ENCODE measurements at places on chromosomes 7 and 10.

- DNase-seq = no peak
Measured at GRCh38 chr7:123771256-123771655, 22.5 kb upstream of the WASL start.

- no peak for DNase-seq
Measured at GRCh38 chr7:34155220-34155908, 250.0 kb downstream of the BMPER start.

GRCh38 chr10:123573236-123574108 lies 92.7 kb upstream of the GPR26 start:
- peak; percentile 60 for DNase-seq

GRCh38 chr10:108591417-108591816 lies 1331.9 kb downstream of the XPNPEP1 start:
- no peak for DNase-seq

GRCh38 chr7:47336472-47337425 lies 245.2 kb downstream of the TNS3 start:
- no peak for DNase-seq

- peak; percentile 31 for DNase-seq
Measured at GRCh38 chr10:87659571-87660483, at the start of gene PAPSS2. Gene PAPSS2 (plus strand): TSS chr10:87659878. CDS start chr10:87659982, 104 bp downstream.

DNA sequence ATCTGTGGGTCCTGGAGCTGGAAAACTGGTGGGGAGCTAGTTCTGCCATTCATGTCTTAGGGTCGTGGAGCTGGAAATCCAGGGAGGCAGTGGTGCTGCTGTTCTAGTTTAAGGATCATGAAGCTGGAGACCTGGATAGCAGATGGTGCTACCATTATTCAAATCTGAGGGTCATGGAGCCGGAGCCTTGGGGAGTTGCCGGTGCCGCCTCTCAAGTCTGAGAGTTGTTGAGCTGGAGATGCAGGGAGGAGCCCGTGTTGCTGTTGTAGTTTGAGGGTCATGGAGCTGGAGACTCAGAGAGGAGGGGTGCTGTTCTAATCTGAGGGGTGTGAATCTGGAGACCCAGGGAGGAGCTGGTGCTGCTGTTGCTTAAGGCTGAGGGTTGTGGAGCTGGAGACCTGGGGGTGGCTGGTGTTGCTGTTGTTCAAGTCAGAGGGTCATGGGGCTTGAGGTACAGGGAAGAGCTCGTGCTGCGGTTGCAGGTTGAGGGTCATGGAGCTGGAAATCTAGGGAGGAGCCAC lies 86.0 kb upstream of the ZNF479 start:
- no peak for DNase-seq

DNA sequence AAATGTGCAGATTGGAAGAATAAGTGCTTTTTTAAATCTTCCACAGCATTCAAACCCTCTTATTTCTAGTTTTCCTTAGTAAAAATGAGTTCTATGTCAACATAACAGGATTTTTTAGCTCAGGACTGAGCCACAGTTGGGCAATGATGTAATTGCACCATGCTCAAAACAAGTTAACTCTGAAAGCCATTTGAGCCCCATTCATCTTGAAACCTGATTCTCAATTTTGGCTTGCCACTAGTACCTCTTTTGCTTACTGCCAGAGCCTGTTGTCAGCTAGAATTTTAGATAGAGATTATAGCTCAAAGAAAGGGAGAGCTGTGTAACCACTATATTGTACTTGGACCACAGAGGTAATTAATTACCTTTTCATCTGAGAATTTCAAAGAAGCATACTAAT lies 1028.5 kb upstream of the PHF14 start:
- no peak for DNase-seq

GRCh38 chr7:151575410-151575809 lies 55.7 kb upstream of the RHEB start:
- DNase-seq = no peak

DNA sequence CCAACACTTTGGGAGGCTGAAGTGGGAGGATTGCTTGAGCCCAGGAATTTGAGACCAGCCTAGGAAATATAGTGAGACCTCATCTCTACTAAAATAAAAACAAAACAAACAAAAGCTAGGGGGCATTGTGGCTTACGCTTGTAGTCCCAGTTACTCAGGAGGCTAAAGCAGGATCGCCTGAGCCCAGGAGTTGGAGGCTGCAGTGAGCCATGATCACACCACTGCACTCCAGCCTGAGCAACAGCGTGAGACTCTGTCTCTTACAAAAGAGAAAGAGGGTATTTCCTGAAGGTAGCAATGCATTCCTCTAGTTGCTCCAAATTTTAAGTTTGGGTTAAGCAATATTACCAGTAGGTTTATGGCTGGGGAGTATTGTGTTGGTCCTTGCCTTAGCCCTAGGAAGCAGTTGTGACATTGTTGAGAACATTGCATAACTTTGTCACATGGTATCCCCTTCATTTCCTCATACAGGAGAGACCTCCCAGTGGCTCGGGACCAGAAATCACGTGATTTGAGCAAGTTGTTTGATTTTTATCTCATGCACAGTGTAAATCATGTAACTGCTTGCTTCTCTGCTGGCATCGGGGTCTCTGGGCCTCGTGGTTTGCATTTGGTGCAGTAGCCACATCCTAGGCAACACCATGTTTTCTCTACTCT lies 23.3 kb upstream of the SMARCD3 start:
- DNase-seq = peak; percentile 13

DNA sequence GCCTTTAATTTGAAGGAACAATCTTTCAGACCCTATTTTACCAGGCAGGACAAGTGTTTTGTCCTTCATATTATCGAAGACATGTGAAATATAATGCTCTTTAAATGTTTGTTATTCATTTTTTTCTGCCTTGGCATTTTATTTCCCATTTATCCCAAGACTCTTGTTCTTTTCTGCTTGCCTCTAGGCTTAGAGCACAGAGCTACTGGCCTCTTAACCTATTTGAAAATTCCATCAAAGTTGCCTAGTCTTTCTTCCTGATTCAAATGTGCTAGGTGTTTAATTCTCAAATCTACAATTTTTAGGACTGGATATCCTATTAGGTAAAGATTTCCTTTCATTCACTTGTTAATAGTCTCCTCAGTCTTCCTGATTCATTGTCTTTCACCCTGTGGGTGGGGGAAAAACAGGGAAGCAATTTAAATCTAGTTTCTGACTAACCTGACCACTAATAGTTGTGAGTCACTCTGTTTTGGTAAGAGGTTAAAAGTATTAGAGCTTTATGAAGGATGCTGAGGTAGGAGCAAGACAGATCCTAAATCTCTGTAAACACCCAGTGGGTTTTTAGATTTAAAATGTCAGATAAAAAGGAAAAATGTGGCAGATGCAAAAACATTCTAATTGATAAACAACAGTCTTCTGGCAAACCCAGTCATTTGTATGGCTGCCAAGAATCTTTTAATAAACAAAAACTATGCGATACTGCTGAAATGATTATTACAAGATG lies 1.5 kb downstream of the LIPK start:
- no peak for DNase-seq

- peak; percentile 84 for DNase-seq
Measured at GRCh38 chr10:11823122-11823988, at the start of gene PROSER2. Gene PROSER2 (plus strand): TSS chr10:11823356. CDS start chr10:11852078, 28,722 bp downstream.

- no peak for DNase-seq
Measured at GRCh38 chr10:132523561-132524442, 13.8 kb upstream of the INPP5A start.

GRCh38 chr10:49010865-49011264 lies 71.2 kb upstream of the LRRC18 start:
- DNase-seq = no peak

- no peak for DNase-seq
Measured at GRCh38 chr10:131559450-131559911, 248.0 kb upstream of the TCERG1L start.

DNA sequence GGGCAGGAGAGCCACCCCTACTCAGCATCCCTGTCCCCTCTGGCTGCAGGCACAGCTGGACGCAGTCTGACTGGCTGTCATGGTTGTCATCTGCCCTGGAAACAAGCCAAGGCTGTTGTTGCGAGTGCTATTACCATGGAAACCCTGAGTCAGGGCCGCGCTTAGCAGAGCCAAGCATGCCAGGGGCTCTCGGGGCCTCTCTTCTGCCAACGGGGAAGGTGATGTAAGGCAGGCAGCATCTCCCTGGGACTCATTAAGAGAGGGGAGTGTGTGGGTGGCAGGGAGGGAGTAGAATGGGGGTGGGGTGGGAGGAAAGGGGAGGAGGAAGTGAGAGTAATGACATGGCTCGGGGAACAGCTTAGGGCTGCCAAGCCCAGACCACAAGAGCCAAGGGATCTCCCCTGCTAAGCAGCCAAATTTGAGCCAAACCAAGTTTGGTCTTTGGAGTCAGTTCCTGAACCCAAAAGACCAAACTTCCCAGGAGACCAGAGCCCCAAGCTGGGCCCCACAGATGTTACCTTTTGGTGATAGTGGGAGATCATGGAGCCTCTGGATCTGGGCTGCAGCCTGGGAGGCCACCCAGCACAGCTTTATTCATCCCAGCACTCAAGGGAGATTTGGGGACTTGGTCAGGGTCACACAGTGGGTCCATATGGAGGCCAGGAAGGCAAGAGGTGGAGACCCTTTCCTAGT lies 67.6 kb downstream of the TMEM130 start:
- DNase-seq = peak; percentile 35

DNA sequence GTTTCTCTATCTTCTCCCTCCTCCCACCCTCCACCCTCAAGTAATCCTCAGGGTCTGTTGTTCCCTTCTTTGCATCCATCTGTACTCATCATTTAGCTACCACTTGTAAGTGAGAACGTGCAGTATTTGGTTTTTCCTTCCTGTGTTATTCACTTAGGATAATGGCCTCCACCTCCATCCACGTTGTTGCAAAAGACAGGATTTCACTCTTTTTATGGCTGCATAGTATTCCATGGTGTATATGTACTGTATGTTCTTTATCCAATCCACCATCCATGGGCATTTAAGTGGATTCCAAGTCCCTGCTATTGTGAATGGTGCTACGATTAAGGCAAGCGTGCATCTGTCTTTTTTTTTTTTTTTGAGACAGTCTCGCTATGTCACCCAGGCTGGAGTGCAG lies 72.4 kb downstream of the PROSER2 start:
- DNase-seq = no peak

- DNase-seq = peak; percentile 85
Measured at GRCh38 chr7:74083117-74083876, at the start of gene LIMK1. Gene LIMK1 (plus strand): TSS chr7:74083804. CDS start chr7:74083991, 187 bp downstream.

- peak; percentile 68 for DNase-seq
Measured at GRCh38 chr10:121886997-121887622, 40.7 kb downstream of the ATE1 start.

DNA sequence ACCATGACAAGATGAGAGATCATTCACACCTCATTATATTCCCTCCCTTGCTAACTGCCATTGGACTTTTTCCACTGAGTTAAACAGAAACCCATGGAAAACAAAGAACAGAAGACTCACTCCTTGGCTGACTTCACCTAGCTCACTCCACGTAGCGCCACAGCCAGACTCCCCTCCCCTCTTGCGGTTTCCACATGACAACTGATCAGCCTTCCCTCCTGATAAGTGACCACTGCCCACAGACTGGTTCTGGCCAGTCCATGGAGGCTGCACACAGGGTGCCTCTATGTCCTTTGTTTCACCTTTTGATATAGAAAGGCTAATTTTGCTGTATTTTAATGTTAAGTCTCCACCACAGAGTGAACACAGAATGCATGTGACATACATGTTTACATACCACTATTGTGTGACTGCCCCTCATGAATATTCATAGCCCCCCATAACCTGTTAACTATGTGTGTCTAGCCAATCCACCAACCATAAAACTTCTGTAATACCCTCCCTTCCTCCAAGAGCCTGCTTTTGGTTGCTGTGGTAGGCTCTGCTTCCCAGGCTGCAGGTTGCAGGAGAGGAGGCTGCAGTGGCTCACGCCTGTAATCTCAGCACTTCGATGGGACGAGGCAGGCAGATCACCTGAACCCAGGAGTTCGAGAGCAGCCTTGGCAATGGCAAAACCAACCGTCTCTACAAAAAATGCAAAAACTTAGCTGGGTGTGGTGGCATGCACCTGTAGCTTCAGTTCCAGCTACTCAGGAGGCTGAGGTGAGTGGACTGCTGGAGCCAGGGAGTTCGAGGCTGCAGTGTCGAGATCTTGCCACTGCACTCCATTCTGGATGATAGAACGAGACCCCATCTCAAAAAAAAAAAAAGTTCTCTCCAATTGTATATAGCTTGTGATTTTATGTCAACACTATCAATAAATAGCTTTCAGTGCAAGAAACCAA lies 10.0 kb upstream of the IFIT5 start:
- no peak for DNase-seq

- no peak for DNase-seq
Measured at GRCh38 chr7:102445674-102446071, 12.3 kb downstream of the ORAI2 start.

DNA sequence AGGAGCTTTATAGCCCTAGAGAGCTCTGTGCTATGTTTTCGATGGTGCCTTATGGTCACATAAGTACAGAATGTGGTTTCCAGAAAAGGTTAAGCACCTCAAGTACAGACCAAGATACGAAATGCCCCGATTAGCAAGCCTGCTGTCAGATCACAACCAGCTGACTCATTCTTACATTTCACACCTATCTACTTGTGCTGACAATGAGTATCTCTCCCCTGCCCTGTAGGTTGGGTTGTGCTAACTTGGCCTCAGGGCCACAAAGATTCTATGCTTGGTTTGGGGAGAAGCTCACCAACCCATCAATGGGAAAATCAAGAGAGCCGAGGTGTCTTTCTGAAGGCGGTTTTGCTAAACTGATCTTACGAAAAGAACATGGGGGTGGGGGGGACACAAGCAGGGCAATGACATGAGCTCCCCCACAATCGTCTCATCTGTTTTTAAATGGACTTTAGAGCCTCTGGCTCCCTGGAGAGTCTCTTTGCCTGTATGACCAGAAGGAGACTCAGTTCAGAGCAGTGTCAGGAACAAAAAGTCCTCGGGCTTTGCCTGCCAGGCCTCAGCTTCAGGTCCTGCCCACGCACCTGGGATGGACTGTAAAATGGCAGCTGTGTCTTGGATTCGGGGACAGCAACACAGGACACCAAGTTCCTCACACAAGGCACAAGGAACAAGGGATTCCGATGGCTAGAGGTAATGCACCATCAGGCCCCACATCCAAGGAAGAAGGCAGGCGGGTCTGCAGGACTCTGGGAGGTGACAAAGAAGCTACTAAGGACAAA lies 55.1 kb downstream of the FAM53B start:
- peak; percentile 72 for DNase-seq

GRCh38 chr7:10192074-10192473 lies 781.6 kb upstream of the PHF14 start:
- no peak for DNase-seq

GRCh38 chr10:62199584-62199983 lies 69.1 kb downstream of the RTKN2 start:
- DNase-seq = no peak

All from erythroblast (primary cell).